ENCODE measurements at places on chromosomes 12 and 14. TPM values are rescaled to one million over a fixed set of nuclear protein-coding genes. Genes with fewer than 3 reads are reported as not detected.

DNA sequence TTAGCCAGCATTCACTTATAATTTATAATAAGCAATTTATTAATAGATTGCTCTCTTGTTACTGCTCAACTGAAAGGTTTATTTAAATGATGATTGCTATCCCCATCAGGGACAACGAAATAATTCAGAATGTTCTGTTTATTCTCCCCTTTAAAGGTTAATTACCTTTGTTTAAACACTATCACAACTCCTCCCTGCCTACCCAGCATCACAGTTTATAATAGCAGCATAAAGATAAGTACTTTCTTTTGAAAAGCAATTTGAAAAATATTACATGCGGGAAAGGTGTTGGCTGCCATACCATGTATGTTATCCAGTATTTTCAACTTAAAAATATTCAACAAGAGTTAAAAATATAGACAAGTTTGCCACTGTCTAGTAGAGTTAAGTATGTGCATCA is 30.6 kb downstream of the SCAF11 start:
- no peak for DNase-seq

DNA sequence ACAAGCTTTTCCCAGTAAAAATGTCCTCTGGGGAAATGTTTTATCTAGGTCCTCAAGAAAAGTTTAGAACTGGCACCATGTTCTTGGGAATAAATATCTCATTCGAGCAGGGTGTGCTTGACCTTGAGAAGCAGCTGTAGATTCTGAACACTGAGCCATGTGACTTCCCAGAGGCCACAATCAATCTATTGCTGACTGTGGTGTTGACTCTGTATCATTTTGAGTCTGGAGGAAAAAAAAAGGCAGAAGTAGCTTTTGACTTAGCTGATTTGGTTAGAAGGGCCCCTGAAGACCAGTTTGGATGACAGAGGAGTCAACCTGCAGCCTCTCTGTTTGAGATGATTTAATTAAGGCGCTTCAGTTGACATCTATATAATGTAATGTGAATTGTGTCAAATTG is 592.4 kb upstream of the SEL1L start:
- DNase-seq: no peak

Gene KRT75
- polyA plus RNA-seq: not detected

DNA sequence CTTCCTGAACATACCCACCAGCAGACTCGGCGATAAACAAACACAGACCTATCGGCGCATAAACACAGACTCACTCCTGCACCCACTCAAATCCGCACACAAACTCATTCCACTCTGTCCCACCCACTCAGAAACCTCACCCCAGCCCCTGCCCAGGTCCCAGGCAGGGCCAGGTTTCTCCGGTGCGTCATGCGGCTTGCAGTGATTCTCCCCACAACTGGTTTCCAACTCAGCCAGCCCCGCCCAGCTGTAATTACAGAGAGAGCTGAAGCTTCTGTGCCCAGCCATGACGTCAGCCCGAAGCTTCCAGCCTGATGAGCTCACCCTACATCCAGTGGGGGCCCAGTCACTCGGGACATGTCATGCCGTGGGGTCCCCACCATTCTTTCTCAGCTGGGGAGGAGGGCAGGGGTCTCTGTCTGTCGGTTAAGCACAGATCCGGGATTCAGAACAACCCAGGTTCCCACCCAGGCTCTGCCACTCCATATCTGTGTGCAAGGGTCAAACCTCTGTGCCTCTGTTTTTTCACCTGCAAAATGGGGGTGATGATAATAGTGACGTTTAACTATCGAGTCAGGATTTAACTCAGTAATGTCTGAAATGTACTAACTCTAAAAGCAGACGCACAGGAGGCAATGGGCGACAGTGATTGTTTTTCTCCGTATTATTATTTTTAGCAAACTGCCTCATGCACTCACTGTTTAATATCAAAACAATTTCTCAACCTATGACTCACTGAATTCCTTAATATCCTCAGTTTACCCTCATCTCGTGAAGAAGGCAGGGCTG is 2.3 kb upstream of the HSPB8 start:
- peak; percentile 94 for DNase-seq

GRCh38 chr12:6979021-6979420 is 8.3 kb downstream of the EMG1 start:
- no peak for DNase-seq

DNA sequence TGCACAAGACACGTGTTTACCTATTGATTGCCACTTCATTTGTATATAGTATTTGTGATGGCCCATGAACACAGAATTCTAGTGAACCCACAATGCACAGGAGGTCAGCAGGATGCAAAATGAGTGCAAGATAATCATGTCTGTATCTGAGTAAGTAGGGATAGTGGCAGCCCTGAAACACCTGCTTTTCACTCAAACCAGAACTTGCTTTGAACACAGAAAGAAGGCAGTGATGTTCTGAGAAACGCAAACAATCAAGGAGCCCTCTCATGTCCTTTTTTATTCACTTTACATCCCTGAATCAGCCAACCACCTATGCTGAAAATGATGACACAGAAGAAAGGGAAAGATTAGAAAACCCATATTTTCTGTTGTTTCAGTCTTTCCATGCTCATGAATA is 170.4 kb upstream of the AVPR1A start:
- DNase-seq: no peak

DNA sequence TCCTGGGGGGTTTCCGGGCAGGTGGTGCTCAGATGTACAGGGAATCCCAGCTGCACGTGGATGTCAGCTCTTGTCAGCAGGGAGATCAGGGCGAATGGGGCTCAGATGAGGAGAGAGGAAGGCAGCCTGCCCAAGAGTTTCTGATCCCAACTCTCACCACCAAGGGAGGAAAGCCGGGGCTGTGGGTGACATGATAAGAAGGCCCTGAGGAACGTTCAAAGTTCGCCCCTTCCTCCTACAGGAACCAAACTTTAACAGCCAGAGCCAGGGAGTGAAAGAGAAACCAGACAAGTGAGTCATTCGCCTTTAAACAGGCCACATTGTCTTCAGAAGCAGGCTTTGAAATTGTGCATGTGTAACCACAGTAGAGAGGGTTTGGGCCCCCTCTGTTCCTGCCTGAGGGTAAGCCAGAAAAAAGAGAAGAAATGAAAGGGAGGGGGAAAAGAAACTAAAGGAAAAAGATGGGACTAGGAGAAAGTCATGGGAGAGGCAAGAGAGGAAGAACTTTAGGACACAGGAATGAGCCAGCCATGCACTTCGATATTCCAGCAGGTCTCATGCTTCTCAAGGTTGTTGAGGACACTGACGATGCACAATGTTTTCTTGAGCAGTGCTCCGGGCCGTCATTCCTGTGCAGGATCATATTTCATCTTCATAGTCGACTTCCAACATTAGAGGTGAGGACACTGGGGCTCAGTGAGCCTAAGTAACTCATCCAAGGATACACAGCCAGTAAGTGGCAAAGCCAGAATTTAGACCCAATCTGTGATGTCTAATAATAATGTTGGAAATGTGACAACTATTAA is 691.4 kb upstream of the TBX3 start:
- no peak for DNase-seq

GRCh38 chr14:54127526-54127925 is 170.9 kb upstream of the BMP4 start:
- DNase-seq: no peak

- no peak for DNase-seq
Measured at GRCh38 chr12:112239881-112240280, 114.5 kb downstream of the TRAFD1 start.

DNA sequence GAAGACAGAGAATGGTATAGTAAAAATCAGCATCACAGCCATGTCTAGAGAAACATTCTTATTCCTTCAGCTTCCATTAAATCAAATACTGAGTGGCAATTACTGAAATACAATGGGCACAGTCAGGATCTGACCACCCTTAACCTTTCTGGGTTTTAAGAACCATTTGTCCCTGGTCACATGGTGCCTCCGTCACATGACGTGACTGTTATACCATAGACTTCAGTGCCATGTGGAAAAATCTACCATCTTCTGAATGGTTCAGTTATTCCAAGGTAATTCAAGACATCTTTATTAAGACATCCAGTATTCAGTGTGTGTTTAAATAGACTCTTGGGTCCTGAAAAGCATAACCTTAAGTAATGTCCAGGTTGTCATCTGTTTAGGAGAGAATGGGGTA is 553.1 kb upstream of the FLRT2 start:
- no peak for DNase-seq

DNA sequence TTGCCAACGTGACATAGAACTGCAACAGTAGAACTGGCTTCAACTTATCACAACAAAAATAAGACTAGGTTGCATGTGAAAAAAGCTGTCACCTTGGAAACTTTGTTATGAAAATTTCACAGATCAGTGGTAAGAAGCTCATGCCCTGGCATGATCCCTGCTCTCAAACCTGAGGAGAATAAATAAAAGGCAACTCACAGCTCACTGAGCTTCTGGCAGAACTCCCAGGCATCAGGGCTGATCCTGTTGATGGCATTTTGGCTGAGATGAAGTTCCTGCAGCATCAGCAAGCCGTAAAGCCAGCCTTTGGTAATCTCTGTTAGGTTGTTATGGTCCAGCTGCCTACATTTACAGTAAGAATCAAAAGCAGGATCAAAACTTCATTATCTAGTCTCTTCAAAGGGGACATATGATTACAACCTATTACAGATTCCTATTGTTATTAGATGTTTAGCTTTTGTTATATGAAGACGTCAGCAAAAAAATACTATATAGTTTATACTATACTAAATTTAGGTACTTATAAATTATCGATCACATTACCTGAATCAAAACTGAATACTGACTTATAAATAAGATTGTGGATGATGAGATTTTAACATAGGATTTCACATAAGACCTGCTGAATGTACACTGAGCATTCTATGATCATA is 32.0 kb downstream of the LRIG3 start:
- DNase-seq: peak; percentile 38

DNA sequence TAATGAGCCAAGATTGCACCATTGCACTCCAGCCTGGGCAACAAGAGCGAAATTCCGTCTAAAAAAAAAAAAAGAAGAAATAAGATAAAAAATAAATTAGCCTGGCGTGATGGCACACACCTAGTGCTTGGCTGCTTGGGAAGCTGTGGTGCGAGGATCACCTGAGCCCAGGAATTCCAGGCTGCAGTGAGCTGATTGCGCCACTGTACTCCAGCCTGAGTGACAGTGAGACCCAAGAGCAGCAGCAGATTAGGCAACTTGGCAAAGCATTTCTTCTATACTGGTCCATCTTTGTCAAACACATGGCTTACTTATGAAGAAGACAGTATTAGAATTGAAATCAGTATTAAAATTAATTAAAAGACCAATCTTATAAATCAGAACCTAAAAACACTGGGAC is 6.3 kb downstream of the GON7 start:
- no peak for DNase-seq

Gene OASL
- 0.95 TPM for polyA plus RNA-seq

GRCh38 chr14:57061009-57061711 is 207.5 kb downstream of the EXOC5 start:
- no peak for DNase-seq

Gene TAS2R42
- not detected for polyA plus RNA-seq

DNA sequence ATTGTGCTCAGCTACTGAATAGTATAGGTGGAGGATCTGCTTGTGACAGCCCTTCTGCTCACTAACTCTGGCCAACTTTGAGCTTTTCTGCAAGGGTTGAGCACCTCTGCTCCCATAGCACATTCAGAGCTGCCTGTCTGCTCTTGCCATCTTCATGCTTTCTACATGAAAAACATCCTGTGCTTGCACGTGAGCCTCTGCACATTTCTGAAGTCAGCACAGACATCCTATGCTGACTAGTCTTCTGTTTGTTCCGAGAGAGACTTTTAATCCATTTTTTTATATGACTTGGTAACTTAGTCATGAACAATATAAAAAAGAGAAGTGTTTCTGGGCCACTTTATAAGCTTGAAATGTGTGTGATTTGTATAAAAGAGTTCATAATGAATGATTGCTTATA is 969.3 kb downstream of the TMTC2 start:
- DNase-seq: no peak
